ENCODE measurements at places on chromosomes 4 and X.
A peak's percentile ranks its signal among the peaks of the same experiment; 100 is the strongest.

- DNase-seq: no peak
Measured at GRCh38 chr4:73045879-73046278, 23.6 kb downstream of the COX18 start.

DNA sequence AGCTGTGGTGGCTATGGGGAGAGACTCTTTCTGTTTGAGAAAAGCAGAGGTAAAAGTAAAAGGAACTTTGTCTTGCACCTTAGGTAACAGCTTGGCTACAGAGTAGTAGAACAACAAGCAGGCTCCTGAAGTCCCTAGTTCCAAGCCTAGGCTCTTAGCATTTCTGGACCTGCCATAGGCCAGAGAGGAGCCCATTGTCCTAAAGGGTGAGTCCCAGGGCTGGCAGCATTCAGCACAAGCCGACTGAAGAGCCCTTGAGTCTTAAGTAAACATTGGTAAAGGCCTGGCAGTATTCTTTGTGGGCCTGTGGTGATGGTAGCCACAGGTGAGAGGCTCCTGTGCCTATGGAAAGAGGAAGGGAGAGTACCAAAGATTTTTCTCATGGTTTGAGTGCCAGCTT, 38.2 kb downstream of the CSN3 start:
- no peak for DNase-seq

DNA sequence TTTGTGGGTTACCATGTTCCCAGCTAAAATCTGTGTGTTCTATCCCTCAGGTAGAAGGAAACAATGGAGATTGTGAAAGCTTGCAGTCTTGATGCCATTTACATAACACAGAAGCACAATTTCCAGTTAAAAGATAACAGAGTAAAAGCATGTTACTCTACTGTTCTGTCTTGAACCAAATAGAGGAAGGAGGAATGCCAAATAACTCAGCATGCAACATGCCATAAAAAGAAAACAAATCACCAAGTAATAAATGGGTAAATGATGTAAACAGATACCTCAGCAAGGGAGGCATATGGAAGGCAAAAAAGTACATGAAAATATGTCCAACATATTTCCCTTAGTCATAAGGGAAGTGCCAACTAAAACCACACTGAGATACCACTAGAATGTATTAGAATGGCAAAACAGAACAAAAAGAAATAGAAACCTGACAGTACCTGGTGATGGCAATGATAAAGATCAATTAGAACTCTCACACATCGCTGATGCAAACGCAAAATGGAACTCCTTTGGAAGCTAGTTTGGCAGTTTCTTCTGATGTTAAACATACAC, 502.6 kb upstream of the HS3ST1 start:
- DNase-seq: no peak

DNA sequence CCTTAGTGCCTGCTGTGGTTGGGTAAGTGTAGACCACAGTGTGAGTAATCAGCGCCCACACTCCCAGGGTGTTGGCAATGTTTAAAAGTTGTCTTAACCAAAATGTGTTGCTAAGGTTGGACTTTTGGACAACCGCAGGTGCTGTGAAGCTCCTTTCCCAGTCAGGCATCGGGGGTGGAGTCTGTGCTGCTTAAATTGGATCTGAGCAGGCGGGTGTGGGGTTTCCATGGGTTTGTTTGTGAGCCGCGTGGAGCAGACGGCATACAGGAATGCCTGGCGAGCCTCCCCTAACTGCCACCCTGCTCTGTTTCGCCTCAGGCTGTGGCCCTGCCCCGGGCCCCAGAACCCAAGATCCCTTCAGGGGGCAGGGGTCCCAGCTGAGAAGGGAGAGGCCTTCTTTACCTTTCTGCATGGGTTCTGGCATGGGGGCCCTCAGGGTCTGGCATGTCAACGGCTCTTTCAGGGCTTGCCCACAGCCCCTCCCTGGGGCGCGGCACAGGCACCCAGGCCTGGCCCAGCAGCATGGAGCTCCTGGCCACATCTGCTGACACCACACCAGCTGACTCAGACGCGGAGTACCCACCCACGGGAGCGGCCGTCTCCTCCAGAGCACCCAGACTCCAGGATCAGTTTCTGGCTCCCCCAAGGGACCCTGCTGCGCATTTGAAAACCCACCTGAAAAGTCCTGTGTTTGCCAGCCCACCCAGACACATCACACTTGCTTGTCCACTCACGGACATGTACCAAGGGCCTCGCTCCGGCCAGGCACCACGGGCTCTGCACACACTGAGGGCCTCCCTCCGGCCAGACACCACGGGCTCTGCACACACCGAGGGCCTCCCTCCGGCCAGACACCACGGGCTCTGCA, 5.1 kb upstream of the SPON2 start:
- no peak for DNase-seq

- DNase-seq: no peak
Measured at GRCh38 chrX:107556967-107557366, 71.3 kb upstream of the PRPS1 start.

GRCh38 chr4:525660-526059, 26.6 kb downstream of the PIGG start:
- no peak for DNase-seq

DNA sequence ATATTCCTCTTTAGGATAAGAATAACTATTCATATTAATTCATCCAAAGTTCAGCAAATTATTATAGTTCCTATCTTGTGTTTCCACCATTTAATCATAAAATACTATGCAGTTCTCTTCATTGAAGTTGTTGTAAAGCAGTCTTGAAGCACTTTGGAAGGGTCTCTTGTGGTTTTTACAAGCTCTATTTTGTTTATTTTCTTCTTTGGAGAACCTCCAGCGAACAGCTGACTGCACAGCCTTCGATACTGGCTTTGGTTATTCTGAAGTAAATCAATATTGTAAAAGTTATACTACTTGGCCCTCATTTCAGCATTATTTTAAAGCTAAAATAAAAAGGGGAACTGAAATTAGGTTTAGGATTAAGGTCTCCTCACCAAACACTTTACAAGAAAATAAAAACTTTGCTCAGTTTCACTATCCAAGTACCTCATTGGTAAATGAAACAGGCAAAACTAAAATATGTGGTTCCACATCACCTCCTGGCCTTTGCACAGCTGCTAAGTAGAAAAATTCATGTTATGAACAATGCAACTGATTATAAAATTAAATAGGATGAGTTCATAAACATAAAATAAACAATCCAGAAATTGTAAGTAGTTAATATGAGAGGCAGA, 1629.2 kb upstream of the ADGRL3 start:
- DNase-seq: no peak

GRCh38 chrX:150213481-150214030, 149.6 kb upstream of the MAMLD1 start:
- no peak for DNase-seq

DNA sequence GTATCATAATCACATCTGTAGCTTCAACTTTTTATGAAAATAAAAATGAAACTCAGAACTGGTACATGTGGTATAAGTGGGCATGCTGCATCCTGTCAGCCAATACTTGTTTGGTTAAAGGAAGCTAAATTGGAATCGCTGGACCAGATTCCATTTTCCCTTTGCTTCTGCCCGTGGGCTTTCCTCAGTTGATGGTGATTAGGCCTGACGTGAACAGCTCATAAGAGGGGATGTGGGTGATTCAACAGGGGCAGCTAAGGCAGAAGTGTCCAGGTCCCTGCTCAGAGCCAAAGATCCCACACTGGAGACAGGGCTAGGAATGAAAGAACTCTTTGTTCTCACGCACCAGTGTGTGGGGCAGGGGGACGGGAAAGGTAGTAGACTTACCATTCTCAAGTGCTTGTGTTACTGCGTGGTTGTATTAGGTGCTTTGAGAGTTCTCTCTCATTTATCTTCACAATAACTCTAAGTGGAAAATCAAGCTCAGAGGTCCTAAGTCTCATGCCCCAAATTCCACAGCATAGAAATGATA, 63.2 kb upstream of the GUCY1A1 start:
- DNase-seq: no peak

- peak; percentile 70 for DNase-seq
Measured at GRCh38 chr4:40149960-40150385, 46.9 kb upstream of the RHOH start.

Measured in stimulated activated CD4-positive, alpha-beta T cell treated with anti-CD3 and anti-CD28 coated beads, Interleukin-4, amount 100 ng/mL, for 4 hours (primary cell).